DND-41 (cell line): ENCODE measurements at places on chromosomes 4 and X.

GRCh38 chr4:125168531-125168930 lies 146.2 kb upstream of the FAT4 start:
- no peak for DNase-seq

- DNase-seq, result no peak
Measured at GRCh38 chr4:120105472-120105871, 38.8 kb upstream of the MAD2L1 start.

- DNase-seq, result no peak
Measured at GRCh38 chr4:125317525-125317877, 2.7 kb downstream of the FAT4 start.

- no peak for DNase-seq
Measured at GRCh38 chrX:134803060-134803459, 144.8 kb upstream of the PLAC1 start.

DNA sequence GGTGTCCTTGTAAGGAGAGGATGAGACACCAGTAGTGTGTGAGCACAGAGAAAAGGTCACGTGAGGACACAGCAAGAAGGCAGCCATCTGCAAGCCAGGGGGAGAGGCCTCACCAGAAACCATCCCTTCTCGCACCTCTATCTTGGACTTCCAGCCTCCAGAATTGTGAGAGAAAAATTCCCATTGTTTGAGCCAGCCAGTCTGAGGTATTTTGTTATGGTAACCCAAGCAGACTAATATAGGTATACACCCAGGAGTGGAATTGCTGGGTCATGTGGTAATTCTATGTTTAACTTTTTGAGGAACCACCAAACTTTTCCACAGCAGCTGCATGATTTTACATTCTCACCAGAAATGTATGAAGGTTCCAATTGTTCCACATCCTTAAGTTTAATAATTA lies 25.6 kb downstream of the ZDHHC9 start:
- DNase-seq, result no peak

GRCh38 chrX:17471121-17471520 lies 96.1 kb downstream of the NHS start:
- DNase-seq, result no peak

DNA sequence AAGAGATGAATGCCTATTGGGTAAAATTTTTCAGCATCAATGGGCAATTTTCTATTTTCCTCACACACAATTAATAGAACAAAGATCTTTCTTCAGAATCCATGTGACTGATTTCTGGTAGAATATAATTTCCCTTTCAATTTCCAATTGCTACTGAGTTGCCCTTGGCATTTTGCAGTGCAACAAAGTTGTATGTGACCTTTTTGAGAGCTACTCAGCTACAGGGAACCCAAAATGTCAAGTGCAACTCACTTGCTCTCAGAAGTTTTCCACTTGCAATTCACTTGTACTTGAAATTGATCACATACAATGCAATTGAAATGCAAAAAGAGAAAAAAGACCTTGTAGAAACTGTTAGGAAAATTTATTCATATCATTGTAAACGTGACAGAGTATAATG lies 245.5 kb downstream of the BANK1 start:
- no peak for DNase-seq
